ENCODE measurements at places on chromosomes 5 and 9. TPM values are rescaled to one million over a fixed set of nuclear protein-coding genes. Genes with fewer than 3 reads are reported as not detected.
A peak's percentile ranks its signal among the peaks of the same experiment; 100 is the strongest.

Gene PTGR1
- total RNA-seq = 62.6 TPM

Gene OR1Q1
- total RNA-seq = not detected

Gene NR4A3
- total RNA-seq = 0.36 TPM

Gene RELL2
- 5.1 TPM for total RNA-seq

Gene GABRP
- total RNA-seq = under 0.01 TPM

- H3K27ac ChIP-seq = peak overlapping the region; percentile 83
- peak; percentile 95 for DNase-seq
- H3K4me1 ChIP-seq = peaks cover 55% of the 10 kb centered on the region
- H3K36me3 ChIP-seq = no peaks in the 10 kb centered on the region
- no peak overlapping the region for H3K4me3 ChIP-seq
- no peaks in the 10 kb centered on the region for H3K27me3 ChIP-seq
These were observed 716.4 kb downstream of the SEMA5A start for GRCh38 chr5:8829323-8830029.

GRCh38 chr9:35680331-35681105 lies 6.8 kb downstream of the CA9 start:
- peaks cover 44% of the 10 kb centered on the region for H3K36me3 ChIP-seq
- H3K27ac ChIP-seq = no peak overlapping the region
- no peak overlapping the region for H3K4me3 ChIP-seq

DNA sequence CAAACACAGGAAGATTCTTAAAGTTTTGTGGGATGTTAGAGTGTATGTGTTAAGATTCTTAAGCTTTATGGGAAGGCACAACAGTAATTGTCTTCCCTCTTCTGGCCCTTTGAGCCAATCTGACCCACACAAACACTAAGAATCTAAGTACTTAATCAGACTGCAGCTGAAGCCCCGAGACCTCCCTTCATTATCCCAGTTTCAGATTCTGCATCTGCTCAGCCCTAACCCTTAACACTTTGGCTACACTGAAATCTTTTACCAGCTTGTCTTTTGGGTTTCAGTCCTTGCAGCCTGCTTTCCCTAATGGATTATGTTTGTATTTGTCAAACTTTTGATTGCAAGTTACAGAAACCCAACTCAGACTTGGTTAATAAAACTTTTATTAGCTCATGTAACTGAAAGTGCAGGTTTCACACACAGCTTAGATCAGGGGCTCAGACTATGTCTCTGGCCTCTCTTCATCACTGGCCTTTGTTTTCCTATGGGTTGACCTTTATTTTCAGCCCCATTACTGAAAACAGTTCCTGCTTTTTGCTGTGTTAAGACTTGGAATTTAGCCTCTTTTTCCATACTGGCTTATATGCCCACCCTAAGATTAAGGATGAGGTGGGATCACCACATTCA lies 71.5 kb downstream of the COX7C start:
- H3K27me3 ChIP-seq = no peaks in the 10 kb centered on the region
- no peaks in the 10 kb centered on the region for H3K4me1 ChIP-seq
- peak; percentile 14 for DNase-seq

DNA sequence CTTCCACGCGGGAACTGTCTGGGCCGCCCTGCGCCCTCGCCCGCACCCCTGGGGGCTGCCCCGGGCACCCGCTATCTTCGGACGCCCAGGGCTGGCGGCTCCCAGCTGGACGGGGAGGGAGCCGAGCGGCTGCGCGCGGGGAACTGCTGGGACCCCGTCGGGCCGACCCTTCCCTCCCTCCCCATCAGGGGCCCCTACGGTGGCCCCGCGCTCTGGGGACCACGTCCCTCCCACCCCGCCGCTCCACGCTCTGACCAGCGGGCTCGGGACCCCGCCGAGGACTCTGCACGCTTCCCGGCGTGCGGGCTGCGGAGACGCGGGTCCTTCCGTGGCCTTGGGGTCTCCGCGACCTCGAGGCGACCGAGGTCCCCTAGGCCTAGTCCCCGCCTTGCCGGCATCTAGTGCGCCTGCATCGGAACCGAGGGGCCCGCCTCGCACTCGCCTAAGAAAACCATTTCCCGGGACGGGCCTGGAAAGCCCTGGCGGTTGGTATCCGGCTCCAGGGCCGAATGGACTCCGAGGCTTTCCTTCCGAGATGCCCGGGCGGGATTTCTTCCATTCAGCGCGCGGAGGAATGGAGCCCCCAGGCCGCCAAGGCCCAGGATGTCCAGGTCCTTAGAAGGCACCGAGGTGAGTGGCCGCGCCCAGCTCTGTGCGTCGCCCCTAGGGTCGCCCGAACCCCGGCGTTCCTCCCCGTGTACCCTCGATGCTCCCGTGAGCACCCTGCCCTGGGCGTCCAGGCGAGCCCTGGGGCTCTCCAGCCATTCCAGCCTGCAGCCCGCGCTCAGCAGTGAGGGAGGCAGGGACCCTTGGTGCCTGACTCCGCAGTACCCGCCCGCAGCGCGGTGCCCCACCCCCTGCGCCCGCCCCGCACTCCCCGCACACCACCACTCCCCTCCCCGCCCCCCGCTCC lies 705 bp upstream of the SLC6A3 start:
- H3K27ac ChIP-seq = no peak overlapping the region
- no peaks in the 10 kb centered on the region for H3K36me3 ChIP-seq
- H3K4me3 ChIP-seq = no peak overlapping the region
- DNase-seq = peak; percentile 84
- H3K27me3 ChIP-seq = peaks cover 49% of the 10 kb centered on the region

DNA sequence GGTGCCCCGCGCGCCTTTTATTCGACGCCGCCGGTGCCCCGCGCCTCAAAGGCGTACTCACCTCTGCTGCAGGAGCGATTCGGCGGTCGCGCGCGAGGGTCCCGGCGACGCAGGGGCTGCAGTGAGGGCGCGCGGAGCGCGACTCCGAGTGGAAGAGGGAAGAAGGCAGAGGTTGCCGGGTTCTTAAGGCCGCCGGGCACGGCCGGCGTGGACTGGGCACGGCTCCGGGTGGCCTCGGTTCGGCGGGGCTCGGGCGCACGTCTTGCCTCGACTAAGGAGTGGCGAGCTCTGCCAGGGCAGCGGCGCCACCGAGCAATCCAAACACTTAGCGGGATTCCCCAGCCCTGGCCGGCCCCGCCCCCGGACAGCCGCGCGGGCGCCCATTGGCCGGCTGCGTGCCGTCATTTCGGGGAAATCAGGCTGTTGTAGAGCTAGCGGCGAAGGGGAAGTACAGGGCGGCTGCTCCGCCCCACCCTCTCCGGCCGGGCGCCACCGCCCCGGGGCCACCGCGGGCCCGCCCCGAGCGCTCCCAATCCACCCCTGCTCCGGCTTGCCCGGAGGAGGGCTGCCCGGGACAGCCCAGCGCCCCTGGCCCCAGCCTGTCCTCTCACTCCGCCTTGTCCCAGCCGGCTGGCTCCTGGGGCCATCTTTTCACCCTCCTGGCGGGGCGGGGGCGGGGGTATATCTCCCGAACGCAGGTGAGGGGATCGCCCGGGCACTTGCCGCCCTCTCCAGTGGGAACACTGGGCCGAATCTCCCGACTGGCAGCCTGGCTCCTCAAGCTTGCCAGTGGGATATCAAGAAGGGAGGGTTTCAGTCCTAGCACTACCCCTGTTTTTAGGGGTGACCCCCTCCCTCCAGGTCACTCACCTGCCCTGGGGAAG lies at the start of gene IRF1:
TSS of gene IRF1 (minus strand) at position 290 of the 884 bp plus-strand sequence. CDS start 1,295 bp downstream, outside the sequence.
- DNase-seq = peak; percentile 100
- peak within 1 kb of the TSS; percentile 90 for H3K27ac ChIP-seq
- H3K4me1 ChIP-seq = peaks cover 43% of the 10 kb centered on the region
- H3K27me3 ChIP-seq = no peaks in the 10 kb centered on the region

DNA sequence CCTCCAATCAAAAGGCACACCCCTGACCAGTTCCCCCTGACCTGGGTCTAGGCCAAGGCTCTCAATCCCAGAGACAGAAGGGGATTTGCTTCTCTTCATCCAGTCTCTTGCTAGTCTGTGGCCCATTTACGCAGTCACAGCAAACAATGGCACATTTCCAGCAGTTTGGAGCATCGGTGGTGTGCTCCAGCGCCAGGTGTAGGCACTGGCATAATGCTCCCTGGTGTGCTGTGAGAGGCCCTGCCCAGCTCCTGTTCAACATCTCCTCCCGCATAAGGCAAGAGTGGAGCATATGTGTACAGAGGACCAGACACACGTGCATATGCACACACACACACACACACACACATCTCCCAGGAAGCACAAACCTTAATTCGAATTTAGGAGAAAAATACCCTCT lies 79.5 kb upstream of the ERCC6L2 start:
- peaks cover 44% of the 10 kb centered on the region for H3K27me3 ChIP-seq
- no peaks in the 10 kb centered on the region for H3K36me3 ChIP-seq
- no peak overlapping the region for H3K4me3 ChIP-seq
- no peak for DNase-seq
- peaks cover 14% of the 10 kb centered on the region for H3K4me1 ChIP-seq

GRCh38 chr5:168443533-168443932 lies 42.7 kb upstream of the RARS1 start:
- H3K4me1 ChIP-seq = no peaks in the 10 kb centered on the region
- DNase-seq = no peak
- H3K27ac ChIP-seq = no peak overlapping the region

DNA sequence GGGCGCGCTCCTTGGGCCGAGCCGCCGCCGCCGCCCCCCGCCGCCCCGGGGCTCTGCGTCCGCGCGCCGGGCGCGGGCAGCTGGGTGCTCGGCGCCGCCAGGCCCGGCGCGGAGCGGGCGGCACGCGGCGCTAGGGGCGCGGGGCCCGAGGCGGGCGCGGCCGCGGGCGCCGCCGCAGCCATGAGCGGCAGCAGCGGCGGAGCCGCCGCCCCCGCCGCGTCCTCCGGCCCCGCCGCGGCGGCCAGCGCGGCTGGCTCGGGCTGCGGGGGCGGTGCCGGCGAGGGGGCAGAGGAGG lies 351 bp downstream of the TRIO start:
- H3K27me3 ChIP-seq = no peaks in the 10 kb centered on the region
- peaks cover 35% of the 10 kb centered on the region for H3K4me1 ChIP-seq
- H3K4me3 ChIP-seq = peak overlapping the region; percentile 98
- peak overlapping the region; percentile 89 for H3K27ac ChIP-seq
- peak; percentile 94 for DNase-seq

DNA sequence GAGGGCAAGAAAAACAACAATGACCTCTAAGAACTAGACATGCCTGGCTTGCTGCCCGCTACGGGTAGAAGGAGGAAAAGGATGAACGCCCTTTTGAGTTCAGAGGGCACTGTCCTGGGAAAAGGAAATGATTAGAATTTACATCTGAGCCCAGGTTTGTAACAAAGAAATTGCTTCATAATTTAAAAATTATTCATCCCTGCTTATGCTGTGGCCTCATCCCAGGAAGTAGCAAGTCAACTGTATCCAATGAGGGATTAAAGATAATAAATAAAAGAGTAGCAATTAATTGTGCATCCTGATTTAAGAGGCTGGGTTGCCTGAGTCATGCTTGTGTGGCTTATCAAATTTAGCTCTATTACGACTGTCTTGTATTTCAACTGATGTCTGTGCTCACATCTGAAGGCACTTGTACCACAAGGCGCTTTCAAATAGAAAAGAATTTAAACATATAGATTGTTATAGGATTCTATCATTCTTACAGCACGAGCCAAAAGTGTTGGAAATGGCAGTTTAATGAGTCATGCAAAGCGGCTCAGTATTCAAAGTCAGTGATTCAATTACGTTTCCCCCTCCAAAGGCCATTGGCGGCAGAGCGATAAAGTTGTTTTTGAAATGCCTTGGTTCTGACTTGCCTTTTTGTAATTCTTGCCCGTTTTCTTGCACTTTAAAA lies 40.0 kb upstream of the DMRT1 start:
- H3K4me1 ChIP-seq = peaks cover 6% of the 10 kb centered on the region
- no peak overlapping the region for H3K4me3 ChIP-seq
- no peaks in the 10 kb centered on the region for H3K36me3 ChIP-seq
- H3K27me3 ChIP-seq = no peaks in the 10 kb centered on the region
- DNase-seq = no peak
- peak overlapping the region; percentile 26 for H3K27ac ChIP-seq

GRCh38 chr9:129070696-129071525 lies 10.0 kb upstream of the DOLPP1 start:
- H3K4me1 ChIP-seq = no peaks in the 10 kb centered on the region
- H3K36me3 ChIP-seq = peaks cover 10% of the 10 kb centered on the region
- H3K27ac ChIP-seq = no peak overlapping the region
- peak; percentile 62 for DNase-seq
- no peak overlapping the region for H3K4me3 ChIP-seq

- no peaks in the 10 kb centered on the region for H3K27me3 ChIP-seq
- no peak for DNase-seq
- no peak overlapping the region for H3K27ac ChIP-seq
These were observed 86.0 kb upstream of the PLPP1 start for GRCh38 chr5:55620766-55621160.

DNA sequence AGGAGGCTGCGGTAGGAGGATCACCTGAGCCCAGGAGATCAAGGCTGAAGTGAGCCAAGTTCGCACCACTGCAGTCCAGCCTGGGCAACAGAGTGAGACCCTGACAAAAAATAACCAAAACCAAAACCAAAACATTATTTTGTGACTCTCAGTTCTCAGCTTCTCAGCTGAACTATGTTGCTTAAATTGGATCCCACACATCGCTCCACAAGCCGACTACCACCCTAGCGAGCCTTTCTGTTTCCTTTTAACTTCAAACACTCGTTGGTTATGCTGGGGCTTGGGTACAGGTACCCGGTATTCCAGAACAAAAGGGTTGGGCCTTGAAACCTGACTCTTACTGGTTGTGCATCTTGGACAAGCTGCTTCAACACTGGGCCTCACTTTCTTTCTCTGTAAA lies 3.8 kb upstream of the PTGS1 start:
- H3K4me1 ChIP-seq = peaks cover 3% of the 10 kb centered on the region
- H3K4me3 ChIP-seq = no peak overlapping the region
- no peak for DNase-seq
- no peaks in the 10 kb centered on the region for H3K36me3 ChIP-seq
- no peak overlapping the region for H3K27ac ChIP-seq
- peaks cover 7% of the 10 kb centered on the region for H3K27me3 ChIP-seq

DNA sequence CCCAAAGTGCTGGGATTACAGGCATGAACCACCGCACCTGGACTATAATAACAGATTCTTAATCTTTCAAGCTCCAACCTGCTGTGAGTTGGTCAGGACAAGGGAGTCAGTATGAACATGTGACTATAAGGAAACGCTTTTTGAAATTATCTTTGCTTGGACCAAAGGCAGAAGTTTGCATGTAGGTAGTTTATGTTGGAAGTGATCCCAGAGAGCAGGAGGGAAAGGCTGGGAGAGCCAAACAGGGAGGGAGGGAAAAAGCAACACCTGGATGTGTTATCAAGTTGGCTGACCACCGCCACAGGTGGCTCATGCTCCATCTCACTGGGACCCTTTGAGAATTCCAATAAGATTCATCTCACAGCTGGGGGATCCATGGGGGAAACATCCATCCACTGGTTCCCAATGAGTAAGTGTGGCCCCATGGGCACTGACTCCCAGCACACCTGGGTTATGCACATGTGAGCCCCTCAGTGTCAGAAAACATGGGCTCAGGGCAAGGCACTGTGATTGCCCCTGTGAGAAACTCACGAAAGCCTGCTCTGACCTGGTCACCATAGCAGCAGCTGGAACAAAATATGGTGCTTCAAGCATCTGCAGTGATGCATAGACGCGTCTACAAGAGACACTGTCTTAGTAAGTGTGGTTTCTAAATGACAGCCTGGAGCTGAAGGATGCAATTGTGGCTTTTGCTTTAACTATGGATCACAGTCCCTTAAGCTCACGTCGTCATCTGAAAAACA lies 62.1 kb downstream of the ARSB start:
- H3K27ac ChIP-seq = no peak overlapping the region
- no peak for DNase-seq
- no peaks in the 10 kb centered on the region for H3K27me3 ChIP-seq
- no peak overlapping the region for H3K4me3 ChIP-seq
- H3K36me3 ChIP-seq = no peaks in the 10 kb centered on the region

GRCh38 chr9:91034976-91035824 lies 233.6 kb downstream of the SYK start:
- DNase-seq = no peak
- H3K4me1 ChIP-seq = peaks cover 18% of the 10 kb centered on the region
- no peak overlapping the region for H3K4me3 ChIP-seq
- no peaks in the 10 kb centered on the region for H3K27me3 ChIP-seq
- H3K36me3 ChIP-seq = no peaks in the 10 kb centered on the region
- H3K27ac ChIP-seq = no peak overlapping the region

All from osteoblast (primary cell).